ENCODE measurements at places on chromosomes 4 and X. TPM values are rescaled to one million over a fixed set of nuclear protein-coding genes. Genes with fewer than 3 reads are reported as not detected.
A peak's percentile ranks its signal among the peaks of the same experiment; 100 is the strongest.

- no peak for ATAC-seq
These were observed 200.4 kb downstream of the MAB21L2 start for GRCh38 chr4:150782311-150782710.

DNA sequence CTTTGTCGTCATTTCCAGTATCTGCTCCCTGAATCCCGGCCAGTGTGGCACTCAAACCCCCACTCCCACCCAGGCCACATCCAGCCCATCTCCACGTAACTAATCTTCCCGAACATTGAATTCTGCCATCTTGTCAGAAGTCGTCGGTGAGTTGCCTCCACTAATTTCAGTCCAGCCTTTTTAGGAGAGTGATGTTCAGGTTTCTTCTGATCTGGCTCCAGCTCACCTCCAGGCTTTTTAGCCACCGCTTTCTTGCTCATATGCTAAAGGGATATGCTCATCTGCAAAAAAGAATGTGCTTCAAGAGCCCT, 1.3 kb downstream of the TMEM165 start:
- ATAC-seq, result no peak

- ATAC-seq, result no peak
These were observed 127.6 kb downstream of the GPC3 start for GRCh38 chrX:133857640-133858269.

GRCh38 chr4:180993244-180993836, 1249.9 kb upstream of the TENM3 start:
- ATAC-seq, result peak; percentile 7

The KLF3 gene
- total RNA-seq, result 26.1 TPM

The ARR3 gene
- total RNA-seq, result not detected
